Suprapubic skin (tissue), 4 donors: ENCODE measurements at places on chromosomes 5 and 9.
A peak's percentile ranks its signal among the peaks of the same experiment; 100 is the strongest.

GRCh38 chr5:39547553-39548154, 122.9 kb upstream of the DAB2 start:
- DNase-seq: no peak

GRCh38 chr9:2126331-2126803, 111.2 kb downstream of the SMARCA2 start:
- DNase-seq: no peak

- no peak for DNase-seq
These were observed 72.9 kb downstream of the BAAT start for GRCh38 chr9:101311758-101312420.

DNA sequence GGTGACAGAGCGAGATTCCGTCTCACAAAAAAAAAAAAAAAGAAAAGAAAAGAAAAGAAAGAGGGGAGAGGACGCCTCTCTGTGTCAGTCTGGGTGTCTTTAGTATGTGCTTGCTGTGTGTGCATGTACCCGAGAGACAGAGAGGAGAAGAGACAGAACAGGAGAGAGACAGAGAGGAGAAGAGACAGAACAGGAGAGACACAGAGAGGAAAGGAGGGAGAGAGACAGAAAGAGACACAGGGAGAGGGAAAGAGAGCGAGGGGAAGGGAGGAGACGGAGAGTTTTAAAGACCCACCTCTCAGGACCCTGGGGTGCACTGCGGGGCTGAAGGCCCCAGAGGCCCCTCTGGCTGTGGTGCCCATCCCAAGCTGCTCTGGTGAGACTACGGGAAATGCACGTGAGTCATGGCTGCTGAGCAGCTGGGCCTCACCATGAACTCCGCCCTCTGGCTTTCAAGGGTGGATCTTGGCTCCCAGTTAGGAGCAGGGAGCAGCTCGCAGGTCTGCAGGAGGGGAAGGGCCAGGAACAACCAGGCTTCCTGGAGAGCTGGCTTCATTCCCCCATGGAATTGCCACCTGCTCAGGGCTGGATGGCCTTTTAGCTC, 7.9 kb downstream of the SLC6A3 start:
- no peak for DNase-seq

DNA sequence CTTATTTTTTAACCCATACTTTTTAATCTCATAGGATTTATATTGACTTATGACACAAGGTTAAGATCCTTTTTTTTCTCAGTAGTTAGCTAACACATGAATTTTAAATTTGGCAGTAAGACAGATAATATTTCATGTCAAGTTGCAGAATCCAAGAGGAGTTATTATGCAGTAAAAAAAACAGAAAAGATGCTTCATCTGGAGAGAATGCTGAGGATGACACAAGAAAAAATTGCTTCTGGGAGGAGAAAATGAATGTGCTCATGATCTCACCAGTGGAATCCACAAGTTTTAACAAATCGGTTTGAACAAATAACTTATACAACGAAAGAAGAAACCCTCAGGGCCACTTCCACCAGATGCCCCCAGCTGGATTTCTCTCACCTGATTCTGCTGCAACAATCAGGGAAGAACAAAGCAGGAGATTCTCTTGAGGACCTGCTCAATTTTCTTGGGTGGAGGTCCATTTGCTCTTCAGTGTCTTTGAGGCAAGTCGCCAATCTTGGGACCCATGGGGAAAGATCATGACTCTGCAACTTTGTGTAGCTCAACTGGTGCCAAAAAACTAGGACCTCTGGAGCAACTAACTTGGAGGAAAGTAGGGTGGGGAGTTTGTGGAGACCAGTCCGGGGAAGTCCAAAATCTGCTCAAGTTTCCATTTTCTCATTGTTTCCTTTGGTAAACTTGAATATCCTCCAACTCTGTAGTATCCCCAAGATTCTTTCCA, 50.5 kb upstream of the TNFSF15 start:
- DNase-seq: no peak

DNA sequence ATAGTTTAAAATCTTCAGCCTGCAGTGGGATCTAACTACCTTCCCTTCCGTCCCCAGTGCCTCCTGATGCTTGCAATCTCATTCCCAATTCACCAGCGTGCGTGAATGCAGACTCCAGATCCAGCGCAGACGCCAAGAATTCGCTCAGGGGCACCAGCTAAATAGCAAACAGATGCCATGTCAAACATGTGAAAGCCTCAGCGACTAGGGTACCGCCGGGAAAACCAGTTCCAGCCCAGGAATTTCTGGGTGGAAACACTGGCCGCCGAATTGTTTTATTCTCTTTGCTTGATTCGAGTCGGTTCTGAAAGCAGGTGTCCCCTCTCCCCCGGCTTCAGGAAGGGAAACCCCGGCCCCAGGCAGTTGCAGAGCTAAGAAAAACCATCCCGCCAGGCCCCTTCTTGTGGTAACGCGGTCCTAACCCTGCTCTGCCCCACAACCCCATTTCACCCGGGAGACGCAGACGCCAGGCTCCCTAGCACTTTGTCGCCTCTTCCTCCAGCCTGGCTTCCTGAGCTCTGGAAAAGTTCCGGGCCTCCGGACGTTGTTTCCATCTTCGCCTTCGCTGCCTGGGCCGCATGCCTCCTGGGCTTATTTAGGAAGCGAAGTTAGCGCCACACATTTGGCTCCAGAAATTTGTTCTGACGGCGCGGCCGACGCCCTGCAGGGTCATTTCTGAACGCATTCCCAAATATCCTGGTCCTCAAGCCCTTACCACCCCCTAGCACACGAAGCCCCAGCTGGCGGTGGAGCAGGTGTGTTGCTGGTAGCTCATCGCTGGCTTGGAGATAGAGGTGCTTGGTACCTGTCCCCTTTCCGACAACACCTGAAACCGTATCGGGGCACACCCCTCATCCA, 665 bp upstream of the LVRN start:
- peak; percentile 70 for DNase-seq

DNA sequence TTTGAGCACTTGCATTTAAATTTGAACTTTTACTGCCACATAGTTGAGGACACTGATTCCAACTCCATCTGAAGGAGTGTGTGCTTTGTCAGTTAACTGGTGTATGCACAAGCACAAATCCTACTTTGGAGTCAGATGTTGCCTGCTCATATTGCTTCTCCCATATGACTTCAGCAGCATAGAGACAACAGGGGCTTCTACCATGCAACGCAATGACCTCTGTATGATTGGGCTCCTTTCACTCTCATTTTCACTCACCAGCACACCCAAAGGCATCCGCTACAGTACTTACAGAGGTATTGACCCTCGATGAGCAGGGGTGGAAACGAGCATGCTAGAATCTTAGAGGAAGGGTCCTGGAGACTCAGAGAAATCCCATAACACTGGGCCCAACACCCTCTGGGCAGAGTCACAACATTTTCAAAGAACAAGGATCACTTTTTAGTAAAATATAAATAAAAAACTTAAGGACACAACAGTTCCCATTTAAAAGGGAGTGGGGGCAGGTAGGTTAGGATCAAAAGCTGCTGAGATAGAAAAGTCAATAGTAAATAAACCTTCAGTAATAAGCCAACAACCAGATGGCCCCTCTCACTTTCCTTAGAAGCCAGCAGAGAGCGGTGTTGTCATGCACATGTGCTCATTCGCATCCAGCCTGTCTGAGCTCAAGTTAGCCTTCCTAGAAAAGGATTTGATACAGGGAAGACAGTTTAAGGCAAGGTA, 203.8 kb downstream of the SNCAIP start:
- no peak for DNase-seq

DNA sequence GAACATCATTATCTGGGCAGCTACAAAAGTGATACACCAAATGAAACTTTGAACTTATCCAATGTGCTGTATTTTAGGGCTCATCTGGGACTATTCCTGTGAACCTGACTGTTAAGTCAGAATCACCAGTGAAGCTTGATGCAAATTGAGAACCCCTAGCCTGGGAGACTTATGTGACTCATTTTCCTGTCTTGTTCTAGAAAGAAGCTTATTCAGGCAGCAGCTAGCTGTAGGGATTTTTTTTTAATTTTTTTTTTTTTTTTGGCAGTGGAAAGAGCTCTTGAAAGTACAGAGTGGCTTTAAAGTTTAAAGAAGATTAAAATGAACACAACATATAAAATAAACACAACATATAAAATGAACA, 81.1 kb upstream of the TNFAIP8 start:
- DNase-seq: no peak

DNA sequence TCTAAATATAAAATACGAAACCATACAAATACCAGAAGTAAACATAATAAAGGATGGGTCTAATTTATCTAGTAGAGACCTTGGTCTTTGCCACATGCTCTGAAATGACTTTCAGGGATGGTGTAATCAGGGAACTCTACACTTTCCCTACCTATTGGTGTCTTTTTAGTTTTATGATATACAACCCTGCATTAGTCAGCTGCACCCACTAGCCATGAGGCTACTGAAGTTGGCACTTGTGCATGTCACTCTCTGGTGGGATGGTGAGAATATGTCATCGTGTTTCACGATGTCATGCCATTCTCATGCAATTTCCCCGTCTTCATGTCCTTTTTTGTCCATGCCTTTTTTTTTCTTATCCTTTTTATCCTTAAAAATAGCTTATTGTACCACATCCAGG, 234.9 kb upstream of the ACTBL2 start:
- no peak for DNase-seq

GRCh38 chr9:125649315-125649714, 57.7 kb downstream of the MAPKAP1 start:
- no peak for DNase-seq

DNA sequence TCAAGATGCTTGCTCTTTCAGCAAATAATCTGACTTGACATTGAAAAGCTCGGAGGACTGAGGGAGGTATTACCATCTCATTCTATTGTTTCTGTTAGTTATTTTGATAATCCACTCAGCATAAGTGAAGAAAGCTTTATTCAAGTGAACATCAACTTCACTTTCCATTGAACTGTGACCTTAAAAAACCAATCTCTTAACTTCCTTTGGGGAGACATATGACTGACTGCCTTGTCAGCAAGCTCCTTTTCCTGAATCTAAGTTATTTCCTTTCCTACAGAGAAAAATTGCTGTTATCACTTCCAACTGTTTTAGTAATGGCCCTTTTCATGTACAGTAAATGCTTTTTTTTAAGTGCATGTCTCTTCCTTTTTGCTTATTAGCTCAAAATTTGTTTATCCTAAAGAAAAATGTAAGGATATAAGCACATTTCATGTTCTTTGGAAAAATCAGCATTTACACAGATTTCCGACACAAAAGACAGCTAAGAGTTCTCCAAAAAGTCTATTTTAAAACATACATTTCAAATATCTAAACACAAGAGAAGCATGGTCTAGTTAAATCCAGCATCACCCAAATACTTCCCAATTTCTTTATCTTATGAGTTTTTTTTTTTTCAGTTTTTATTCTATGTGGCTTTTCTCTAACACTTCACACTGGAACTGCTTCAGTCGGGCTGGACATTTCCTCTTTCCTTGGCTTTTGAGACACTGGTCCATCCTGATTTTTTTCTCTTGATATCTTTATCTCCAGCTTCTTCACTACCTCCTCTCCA, 117.9 kb upstream of the DAB2 start:
- no peak for DNase-seq

DNA sequence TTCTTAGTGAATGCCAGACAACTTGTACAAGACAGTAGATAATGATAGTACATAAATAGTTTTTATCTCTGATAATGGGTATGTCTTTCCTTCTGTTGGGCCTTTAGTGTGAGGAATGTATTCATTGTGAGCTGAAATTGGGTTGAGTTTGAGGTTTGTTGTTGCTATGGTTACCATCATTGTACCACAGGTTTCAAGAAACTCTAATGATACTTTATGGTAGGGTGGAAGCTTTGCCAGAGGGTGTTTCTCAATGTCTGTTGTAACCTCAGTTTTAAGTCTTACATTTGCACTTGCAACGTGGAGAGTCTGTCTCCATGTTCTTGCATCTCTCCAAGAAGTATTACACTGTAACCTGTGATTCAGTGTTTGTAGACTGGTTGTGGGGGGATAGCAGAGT, 1550.1 kb downstream of the MAT2B start:
- DNase-seq: no peak

GRCh38 chr5:77957516-77957915, 181.4 kb upstream of the TBCA start:
- no peak for DNase-seq

DNA sequence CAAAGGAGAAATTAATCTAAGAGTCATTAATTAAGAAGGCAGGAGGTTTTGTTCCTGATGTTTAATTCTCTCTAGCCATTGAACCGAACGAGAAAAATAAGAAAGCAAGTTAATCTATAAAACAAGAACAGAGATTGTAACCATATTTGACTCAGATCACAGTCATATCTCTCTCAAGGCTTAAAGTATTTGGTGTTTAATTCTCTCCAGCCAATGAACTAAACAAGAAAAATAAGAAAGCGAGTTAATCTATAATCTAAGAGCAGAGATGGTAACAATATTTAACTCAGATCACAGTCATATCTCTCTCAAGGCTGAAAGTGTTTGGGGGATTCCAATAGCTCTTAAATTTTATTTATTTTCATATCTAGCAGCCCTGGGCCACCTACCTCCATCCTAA, 74.4 kb upstream of the SHISAL2B start:
- DNase-seq: no peak

GRCh38 chr9:115988701-115989100, 164.9 kb upstream of the PAPPA start:
- DNase-seq: no peak

DNA sequence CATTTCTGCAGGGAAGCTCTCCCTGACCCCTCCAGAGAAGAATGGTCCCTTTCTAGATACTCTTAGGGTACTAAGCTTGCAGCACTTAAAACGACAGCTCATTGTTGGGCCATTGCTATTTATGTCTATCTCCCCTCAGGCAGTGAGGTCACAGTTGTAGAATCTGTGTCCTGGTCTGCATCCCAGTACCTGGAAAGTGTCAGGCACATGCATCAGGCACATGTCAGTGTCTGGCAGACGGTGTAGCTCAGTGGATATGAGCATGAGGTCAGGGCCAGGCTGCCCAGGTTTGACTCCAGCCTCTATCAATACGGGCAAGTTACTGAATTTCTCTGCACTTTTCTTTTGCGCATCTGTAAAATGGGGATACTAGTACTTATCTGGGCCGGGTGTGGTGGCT, 22.2 kb upstream of the EEIG1 start:
- no peak for DNase-seq

GRCh38 chr5:110201791-110202190, 512.1 kb downstream of the MAN2A1 start:
- DNase-seq: no peak

DNA sequence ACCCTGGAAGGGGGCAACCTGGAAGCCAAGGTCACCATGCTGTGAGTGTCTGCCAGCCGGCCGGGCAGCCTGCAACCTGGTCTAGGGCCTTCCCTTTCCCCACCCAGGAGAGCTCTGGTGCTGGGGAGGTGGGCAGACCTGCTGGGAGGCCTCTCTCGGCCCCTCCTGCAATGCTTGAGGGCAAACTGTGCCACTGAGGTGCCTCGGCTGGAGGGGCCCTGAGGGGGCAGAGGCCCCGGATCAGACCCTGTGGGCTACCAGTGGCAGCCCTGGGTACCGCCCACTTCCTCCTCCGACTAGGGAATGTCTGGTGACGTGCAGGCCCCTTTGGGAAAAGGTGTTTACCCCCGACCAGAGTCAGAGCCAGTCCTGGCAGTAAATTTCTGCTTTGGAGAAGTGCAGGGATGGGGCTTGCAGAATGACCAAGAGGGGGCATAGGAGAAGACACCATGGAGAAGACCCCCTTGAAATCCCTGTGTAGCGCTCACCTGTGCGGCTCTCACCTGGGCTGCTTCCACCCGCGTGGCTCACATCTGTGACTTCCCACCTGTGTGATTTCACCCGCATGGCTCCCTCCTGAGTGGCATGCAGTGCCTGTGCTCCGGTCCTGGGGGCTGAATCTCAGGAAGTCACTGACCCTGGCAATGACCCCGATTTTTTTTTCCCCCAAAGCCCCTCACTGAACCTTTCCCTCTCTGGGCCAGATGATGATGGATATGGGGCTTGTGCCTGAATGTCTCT, 1.1 kb downstream of the LCN1 start:
- no peak for DNase-seq

- no peak for DNase-seq
These were observed 6.9 kb downstream of the KIAA1958 start for GRCh38 chr9:112493393-112494137.
